ENCODE measurements at places on chromosomes 16 and 17. TPM values are rescaled to one million over a fixed set of nuclear protein-coding genes. Genes with fewer than 3 reads are reported as not detected.

DNA sequence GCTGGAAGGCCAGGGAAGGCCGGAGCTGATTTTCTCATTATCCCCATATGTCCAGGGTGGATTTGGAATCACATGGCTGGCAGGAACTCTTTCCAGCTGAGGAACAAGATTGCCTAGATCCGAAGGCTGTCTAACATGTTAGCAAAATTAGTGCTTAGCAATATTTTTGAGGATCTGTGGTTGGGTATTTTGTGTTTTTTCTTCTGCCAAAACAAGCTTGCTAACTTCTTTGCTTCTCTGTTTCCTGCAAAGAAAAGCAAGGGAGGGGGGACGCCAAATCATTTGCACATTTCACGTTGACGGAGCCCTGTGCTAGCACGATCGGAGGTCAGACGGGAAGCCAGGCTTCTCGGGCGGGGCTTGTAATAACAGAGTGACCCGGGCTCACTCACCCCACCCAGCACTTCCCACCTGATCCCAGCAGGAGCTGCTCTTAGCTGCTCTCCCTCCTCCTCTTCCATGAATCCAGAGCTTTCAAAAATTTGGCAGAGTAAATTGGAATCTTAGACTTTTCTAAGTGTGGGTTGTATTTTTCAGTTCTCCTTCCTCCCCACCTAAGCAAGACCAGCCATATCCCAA lies 33.3 kb upstream of the FOXF1 start:
- no peaks in the 10 kb centered on the region for H3K4me1 ChIP-seq
- no peak for DNase-seq
- no peak overlapping the region for H3K4me3 ChIP-seq
- no peaks in the 10 kb centered on the region for H3K27me3 ChIP-seq
- no peak overlapping the region for H3K27ac ChIP-seq
- H3K36me3 ChIP-seq, result no peaks in the 10 kb centered on the region

SOST gene
- total RNA-seq, result 55.4 TPM

- no peaks in the 10 kb centered on the region for H3K36me3 ChIP-seq
- peaks cover 18% of the 10 kb centered on the region for H3K4me1 ChIP-seq
- H3K27ac ChIP-seq, result peak overlapping the region; percentile 86
- no peaks in the 10 kb centered on the region for H3K27me3 ChIP-seq
- peak overlapping the region; percentile 94 for H3K4me3 ChIP-seq
- no peak for DNase-seq
Observed at GRCh38 chr16:15650698-15651171, 690 bp downstream of the NDE1 start.

- H3K36me3 ChIP-seq, result no peaks in the 10 kb centered on the region
- no peak overlapping the region for H3K4me3 ChIP-seq
- no peaks in the 10 kb centered on the region for H3K27me3 ChIP-seq
- H3K4me1 ChIP-seq, result no peaks in the 10 kb centered on the region
- H3K27ac ChIP-seq, result no peak overlapping the region
Observed at GRCh38 chr17:56739376-56739775, 94.3 kb downstream of the C17orf67 start.

DNA sequence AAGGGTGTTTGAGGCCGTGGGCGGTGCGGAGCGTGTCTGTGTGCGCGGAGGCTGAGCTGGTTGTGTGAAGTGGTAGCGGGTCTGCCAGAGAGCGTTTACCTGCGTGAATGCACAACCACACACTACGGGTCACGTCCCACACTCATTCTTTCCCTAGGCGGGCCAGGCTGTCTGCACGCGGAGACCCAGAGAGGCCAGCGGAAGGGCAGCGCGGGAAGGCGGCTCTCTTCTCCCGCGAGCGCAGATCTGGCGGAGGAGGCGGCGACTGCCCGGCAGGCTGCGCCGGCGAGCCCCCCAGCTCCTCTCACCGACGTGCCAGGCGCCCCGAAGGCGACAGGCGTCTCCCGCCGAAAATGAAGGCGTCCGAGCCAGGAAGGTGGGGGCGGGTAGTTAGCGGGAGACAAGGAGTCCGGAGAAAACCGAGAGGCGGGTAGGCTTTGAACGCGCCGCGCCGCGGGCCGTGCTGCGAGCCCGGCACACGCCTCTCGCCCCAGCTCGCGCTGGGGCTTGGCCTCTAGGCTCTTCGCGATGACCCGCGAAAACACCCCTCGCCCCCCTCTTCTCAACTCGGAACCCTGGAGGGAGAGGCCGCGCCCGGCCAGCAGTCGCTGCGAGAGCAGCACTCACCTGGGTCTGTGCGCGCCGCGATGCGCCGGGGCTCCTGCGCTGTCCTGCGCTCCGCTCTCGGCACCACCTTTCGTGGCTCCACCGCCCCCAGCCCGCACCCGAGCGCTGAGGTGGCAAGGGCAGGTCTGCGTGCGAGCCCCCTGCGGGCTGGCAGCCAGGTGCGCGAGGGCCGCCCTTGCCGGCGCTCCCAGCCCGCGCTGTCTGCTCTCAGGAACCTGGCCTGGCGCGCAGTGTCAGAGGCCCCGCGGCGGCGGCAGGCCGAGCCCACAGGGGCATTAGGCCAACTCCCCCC lies 2.0 kb upstream of the FOXF1 start:
- H3K27ac ChIP-seq, result no peak overlapping the region
- H3K36me3 ChIP-seq, result no peaks in the 10 kb centered on the region
- H3K4me1 ChIP-seq, result peaks cover 17% of the 10 kb centered on the region
- H3K4me3 ChIP-seq, result peak overlapping the region; percentile 73

DNA sequence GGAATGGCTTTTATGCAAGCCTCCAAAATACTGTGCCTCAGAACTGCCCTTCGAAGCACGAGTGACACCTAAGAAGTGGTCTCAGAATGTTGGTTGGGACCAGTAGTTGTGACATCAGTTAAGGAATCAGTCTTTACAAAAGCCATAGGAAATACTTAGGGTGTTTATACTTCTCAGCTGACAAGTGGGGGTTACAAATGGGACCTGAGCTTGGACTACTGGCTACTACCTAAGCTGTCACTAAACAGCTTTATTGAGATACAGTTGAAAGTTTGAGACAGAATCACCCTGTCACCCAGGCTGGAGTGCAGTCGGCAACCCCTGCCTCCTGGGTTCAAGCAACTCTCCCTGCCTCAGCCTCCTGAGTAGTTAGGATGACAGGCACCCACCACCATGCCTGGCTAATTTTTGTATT lies 5.0 kb downstream of the RPL19 start:
- no peak for DNase-seq
- H3K4me1 ChIP-seq, result peaks cover 36% of the 10 kb centered on the region
- H3K27ac ChIP-seq, result no peak overlapping the region
- H3K36me3 ChIP-seq, result peaks cover 36% of the 10 kb centered on the region

TBC1D28 gene
- total RNA-seq, result not detected

DNA sequence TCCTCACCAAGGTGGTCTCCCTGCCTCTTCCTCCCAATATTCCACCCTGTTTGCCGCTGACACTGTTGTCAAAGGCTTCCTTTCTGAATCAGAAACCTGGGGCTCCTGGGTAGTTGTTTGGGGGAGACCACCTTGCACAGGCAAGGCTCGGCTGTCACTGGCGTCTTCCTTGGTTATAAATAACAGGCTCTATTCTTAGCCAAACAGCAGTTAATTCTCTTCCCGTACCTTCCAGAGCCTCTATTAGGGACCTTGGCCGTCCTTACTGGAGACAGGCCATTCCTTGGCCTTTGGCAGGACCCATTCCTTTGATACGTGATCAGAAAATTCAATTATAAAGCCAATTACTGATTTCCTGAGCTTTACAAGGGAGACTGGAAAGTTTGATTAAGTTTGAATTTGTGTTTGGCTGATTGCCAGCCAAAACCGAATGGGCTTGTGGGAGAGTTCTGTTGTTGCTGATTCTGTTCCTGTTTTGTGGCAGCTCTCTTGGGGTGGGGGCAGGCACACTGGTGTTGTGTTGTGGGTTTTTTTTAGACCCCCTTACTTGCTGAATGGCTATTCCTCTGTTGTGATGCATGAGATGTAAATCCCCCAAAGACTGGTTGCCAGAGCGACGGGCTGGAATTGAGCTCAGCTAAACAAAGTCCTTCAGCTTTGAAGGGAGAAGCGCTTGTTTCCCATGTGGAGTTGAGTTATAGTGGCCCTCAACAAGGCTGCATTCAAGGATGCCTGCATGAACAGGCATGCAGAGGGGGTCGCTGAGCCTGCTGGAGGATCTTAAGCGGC lies 104.6 kb downstream of the GNAO1 start:
- H3K36me3 ChIP-seq, result no peaks in the 10 kb centered on the region
- H3K27me3 ChIP-seq, result no peaks in the 10 kb centered on the region
- no peak overlapping the region for H3K27ac ChIP-seq
- DNase-seq, result no peak
- H3K4me3 ChIP-seq, result no peak overlapping the region

- H3K27me3 ChIP-seq, result no peaks in the 10 kb centered on the region
- no peak overlapping the region for H3K4me3 ChIP-seq
- H3K36me3 ChIP-seq, result no peaks in the 10 kb centered on the region
- no peak overlapping the region for H3K27ac ChIP-seq
Observed at GRCh38 chr17:73938706-73939105, 264.8 kb upstream of the RPL38 start.

GRCh38 chr16:21186326-21186691 lies 25.1 kb downstream of the ZP2 start:
- H3K4me1 ChIP-seq, result peaks cover 8% of the 10 kb centered on the region
- no peak overlapping the region for H3K4me3 ChIP-seq
- H3K27ac ChIP-seq, result no peak overlapping the region
- no peaks in the 10 kb centered on the region for H3K27me3 ChIP-seq
- DNase-seq, result no peak

ADORA2B gene
- total RNA-seq, result 1.6 TPM

SPHK1 gene
- 47.4 TPM for total RNA-seq

DNA sequence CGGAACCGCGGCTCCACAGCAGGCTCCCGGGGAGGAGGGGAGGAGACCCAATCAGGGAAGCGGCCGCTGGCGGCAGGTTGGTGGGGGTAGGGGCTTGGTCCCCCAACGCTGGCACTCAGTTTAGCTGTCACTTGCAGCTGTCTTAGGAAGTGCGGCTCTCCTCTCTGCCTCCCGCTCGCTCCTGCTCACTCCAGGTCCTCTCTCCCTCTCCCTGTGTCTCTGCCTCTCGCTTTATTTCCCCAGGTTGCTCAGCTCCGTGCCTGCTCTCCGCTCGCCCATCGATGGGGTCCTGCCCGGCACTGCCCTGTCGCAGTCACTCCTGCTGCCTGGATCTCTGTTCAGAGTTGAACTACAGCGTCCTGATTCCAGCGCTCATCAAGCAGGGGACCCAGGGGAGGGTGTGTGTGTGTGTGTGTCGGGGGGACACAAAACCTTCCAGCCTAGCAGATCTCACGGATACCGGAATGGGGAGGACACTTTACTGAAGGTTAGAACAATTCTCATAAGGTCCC lies 145.6 kb downstream of the ENGASE start:
- DNase-seq, result no peak
- no peaks in the 10 kb centered on the region for H3K27me3 ChIP-seq
- no peaks in the 10 kb centered on the region for H3K36me3 ChIP-seq
- H3K27ac ChIP-seq, result no peak overlapping the region
- H3K4me1 ChIP-seq, result no peaks in the 10 kb centered on the region

DOC2A gene
- not detected for total RNA-seq
